ENCODE measurements at places on chromosomes 11 and 22.

DNA sequence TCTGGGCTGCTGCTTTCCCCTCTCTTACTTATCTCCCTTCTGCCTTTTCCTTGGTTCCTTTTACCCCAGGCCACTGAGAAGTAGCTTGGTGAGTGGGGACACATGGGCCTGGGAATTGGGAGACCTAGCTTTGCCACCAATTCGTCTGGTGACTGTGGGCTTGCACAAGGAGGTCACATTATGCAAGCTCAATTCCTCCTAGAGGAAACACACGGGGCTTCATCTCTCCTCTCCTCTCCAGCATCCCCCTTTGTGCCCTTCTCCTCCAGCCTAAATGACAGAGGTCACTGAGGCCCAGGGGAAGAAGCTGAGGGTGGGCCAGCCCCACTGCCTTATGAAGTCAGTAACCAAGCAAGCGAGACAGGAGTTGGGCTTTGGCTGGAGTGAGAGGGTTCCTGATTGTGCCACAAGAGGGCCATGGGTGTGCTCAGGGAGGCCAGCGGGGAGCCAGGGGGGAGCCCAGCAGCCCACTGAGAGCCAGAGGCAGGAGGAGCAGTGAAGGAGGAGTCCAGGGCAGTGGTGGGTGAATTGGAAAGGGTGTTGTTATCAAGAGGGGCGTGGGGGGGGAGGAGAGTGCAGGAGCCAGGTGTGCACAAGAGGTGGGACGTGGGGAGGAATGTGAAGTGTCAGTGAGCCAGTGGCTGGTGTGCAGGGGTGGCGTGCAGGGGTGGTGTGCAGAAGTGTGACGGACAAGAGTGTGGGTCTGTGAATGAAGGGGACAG is 2.0 kb downstream of the CLCF1 start:
- no peak for DNase-seq

DNA sequence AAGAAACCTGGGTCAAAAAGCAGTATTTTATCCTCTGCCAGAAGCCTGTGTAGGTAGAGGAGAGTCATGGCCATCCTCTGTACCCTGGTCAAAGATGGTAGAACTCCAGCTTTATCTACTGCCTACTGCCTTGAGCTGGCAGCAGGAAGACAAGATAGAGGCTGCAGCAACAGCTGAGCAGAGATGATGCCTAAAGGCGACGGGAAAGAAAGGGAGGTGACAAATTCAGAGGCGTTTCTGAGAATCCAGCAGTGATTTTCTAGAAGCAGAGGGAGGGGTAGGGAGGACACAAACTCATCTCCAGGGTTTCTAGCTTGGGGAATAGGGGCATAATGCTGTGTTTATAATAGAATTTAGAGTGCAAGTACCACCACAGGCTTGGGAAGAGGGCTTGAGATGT is 15.5 kb upstream of the C1QTNF4 start:
- DNase-seq, result no peak

DNA sequence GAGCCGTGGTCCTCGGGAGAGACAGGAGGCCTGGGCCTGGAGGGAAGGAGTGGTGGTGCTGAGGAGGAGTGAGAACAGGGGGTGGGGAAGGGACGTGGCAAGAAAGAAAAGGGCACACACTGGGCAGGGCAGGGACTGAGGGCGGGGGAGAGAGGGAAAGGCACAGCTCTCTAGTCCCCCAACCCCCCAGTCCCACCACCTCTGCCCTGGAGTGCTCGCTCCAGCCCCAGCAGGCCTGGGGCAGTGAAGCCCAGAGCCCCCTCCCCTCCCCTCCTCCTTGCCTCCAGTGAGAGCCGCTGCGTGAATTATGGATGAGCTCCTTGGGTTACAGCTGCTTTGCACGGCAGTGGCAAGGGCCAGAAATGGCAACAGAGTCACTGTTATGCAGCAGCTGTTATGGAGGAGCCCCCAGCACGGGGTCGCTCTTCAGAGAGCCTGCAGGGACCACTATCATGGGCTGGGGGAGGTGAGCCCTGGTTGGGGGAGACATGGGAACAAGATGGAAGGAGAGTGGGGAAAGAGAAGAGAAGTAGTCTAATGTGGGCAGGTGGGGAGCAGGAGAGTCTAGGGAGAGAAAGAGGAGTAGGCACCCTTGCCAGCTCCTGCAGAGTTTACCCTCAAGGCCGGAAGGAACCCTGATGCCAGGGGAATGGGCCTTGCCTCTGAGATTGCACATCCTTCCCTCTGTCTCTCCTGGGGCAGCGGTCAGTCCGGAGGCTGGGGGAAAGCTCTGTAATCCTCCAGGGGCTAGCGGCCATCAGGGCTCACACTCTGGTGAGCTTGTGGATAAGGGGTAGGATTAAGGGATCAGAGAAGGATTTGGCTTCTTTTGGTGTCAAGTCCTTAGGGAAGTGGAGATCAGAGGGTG is 3.6 kb downstream of the RTN4RL2 start:
- DNase-seq, result no peak

DNA sequence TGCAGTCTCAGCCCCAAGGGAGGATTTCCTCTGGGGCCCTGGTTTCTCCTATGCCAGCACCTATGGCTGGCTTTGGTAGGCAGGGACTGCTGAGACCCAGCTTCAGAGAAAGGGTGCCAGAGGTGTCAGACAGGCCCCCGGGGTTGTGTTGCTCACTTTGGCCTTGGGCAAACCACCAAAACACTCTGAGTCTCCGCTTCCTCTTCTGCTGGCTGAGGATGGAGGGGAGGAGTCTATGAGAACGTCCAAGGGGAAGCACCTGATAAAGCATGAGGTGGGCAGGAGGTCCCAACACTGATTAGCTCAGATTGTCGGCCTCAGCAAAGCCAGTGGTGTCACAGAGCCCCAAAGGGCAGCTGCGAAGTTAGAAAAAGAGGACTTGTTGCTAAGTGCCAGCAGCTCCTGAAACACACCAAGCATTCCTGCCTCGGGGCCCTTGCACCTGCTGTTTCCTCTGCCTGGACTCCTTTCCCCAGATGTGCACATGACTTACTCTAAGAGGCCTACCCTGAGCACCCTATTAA is 10.5 kb downstream of the SMTNL1 start:
- DNase-seq, result no peak

- DNase-seq, result no peak
These were observed 18.9 kb downstream of the SHANK3 start for GRCh38 chr22:50691521-50691920.
